Renal pelvis (tissue), 12 donors: ENCODE measurements at places on chromosomes 13 and 19. TPM values are rescaled to one million over a fixed set of nuclear protein-coding genes. Genes with fewer than 3 reads are reported as not detected.
A peak's percentile ranks its signal among the peaks of the same experiment; 100 is the strongest.

DNA sequence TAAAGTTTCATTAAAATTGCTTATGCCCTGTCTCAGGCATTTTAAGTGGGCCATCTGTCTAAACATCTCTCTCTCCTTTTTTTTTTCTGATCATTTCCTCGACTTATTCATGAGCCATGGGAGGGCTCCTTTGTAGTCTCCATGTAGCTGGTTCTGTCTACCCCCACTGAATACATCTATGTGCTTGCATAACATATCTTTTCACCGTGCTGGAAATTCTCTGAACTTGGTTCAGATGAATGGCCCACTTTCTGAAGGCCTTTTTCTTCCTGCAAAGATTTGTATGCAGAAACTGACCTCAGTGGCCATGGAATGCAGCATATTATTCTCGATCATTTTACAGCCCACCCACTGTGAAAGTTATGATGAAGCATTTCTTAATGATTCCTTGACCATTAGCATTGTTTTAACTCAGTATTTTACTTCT, 225.3 kb downstream of the GGACT start:
- DNase-seq = peak; percentile 15

DNA sequence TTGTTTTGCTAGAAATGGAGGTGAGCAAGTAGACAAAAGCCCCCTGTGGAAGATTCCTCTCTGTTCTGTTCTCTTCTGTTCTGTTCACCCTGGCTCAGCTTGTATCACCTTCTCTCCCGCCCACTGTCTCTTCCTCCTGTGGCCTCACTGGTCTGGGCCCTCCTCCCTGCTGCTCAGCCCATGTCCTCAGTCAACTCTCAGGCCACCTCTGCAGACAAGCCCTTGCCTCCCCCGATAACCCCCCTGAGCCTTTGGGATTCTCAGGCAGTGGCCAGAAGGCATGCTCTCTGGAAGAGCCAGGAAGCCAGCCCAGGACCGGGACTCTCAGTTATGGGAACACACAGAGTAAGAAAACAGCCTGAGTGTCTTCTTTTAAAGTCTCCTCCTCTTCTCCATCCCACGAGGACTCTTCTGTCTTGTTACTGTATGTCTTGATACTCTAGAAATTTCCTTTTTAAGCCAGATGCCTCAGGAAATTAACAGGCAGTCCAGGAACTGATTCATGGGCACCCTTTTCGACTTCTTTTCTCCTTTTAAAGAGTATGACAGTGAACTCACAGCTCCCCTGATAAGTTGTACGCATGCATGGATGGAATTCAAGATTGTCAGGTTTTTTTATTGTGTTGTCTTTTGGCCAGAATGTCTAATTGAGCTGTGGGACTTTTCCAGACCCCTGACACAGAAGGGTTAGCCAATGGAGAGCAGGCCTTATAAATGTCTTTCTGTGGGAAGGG, 33.7 kb downstream of the SHISA2 start:
- no peak for DNase-seq

GRCh38 chr13:94112731-94113130, 366.8 kb downstream of the DCT start:
- no peak for DNase-seq

DNA sequence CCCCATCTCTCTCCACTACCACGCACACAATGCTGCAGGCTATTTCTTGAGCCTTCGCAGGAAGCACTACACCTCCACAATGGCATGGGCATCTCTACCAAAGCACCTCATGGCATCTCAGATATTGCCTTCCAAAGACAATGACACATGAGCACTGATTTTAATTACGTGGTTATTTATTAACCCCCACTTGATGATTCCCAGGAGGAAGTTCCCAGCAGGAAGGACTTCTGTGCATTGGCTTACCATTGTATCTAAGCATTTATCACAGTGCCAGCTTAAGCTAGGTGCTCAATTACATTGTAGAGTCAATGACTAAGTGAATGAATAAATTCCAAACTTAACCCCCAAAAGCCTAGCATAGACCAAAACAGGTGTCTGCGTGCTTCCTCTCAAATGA, 101.4 kb downstream of the ABCC4 start:
- no peak for DNase-seq

GRCh38 chr19:43584484-43584883, 8.9 kb downstream of the PINLYP start:
- no peak for DNase-seq

DNA sequence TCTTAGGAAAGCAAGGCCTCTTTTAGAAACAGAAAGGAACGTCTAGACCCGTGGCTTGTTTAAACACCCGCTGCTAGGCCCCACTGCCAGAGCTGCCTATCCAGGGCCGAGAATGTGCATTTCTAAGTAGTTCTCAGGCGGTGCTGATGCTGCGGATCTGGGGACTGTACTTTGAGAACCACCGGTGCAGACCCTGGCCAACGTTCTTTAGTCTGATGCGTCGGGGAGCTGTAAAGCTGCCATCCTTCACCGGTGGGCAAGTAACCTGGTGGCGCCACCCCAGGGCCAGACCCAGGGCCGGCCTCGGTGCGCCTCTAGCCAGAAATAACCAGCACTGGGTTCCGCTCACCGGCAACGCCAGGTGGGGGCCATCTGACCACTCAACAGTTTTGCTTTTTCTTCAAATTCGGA, 47.1 kb downstream of the TGDS start:
- DNase-seq = peak; percentile 46

- no peak for DNase-seq
Observed at GRCh38 chr13:96632536-96633320, 361.5 kb downstream of the OXGR1 start.

DNA sequence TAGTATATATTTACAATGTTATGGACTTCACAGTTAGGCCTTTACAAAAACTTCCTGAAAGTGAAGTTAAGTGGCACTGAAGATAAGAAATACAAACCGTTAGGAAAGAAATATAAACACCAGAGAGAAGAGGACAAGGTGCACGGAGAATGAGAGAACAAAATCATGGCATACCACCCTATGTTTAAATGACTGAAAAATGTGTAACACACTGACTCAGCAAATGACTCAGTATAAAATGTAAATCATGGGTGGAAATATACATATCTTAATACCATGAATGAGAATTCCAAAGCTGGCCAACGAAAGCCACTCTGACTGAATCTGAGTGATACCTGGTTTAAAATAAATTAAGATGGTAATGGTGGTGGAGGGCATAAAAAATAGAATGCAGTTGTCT, 260.8 kb downstream of the DNAJC15 start:
- no peak for DNase-seq

DNA sequence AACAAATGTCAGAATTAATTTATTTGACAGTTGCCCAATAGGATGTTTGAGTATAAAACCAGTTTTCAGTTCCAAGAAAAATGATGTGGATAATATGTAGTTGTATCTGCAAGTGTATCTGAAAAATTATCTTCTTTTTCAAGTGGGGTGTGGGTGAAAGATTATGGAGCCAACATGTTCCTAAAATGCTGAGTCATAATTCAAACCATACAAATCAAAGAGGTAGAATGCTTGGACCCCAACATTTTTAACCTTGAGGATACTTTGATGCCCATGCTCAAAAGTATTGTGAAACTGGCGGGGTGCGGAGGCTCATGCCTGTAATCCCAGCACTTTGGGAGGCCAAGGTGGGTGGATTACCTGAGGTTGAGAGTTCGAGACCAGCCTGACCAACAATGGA, 54.0 kb upstream of the ZNF724 start:
- no peak for DNase-seq

GRCh38 chr19:55091955-55092354, 16.3 kb downstream of the EPS8L1 start:
- no peak for DNase-seq

DNA sequence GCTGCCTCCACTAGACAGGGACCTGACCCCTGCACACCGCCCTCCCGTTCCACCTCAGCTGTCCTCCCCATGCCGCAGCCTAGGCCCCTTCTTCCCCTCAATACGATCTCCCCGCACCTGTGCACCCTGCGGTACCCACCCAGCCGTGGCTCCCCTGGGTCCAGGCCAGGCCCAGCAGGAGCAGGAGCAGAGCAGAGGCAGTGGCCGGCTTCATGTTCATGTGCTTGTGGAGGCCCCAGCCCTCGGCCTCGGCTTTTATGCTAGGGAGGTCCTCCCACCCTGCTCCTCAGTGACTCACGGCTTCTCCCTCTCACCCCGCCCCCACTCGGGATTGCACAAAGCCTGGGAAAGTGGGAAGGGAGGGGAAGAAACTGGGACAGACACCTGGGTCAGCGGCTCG, 11.4 kb upstream of the KRTDAP start:
- no peak for DNase-seq

DNA sequence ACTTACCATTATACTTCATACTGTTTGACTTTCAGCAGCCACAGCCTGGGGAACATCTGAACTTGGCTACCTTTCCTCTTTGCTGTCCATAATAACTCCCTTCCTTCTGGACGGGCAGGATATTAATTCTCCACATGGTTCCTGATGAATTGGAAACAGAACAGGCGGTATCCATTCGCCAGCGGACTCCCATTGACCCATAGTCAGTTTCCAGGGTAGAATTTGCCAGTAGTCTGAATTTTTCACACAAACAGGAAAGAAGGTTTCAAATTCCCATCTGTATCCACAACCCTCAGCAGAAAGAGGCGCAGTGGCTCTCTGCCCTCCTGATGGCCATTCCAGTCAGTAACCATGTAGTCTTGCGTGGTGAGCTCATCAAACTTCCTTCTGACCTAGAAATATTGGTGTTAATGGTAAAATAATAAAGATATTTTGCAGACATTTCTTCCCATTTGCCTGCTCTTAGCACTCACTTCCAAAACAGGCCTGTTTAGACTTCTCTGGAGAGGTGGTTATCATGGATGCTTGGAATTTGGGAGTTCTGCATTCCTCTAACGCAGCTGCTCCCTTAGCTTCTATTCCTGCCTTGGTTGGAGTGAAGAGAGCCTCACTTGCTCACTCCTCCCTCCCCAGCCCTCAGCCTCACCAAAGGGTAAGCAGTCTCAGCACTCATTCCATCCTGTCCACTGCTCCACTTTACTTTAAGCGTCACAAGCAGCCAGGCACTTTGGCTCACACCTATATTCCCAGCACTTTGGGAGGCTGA, 75.0 kb upstream of the OXGR1 start:
- no peak for DNase-seq

- DNase-seq = no peak
Observed at GRCh38 chr13:110234532-110234931, 72.4 kb downstream of the COL4A1 start.

- DNase-seq = peak; percentile 30
Observed at GRCh38 chr13:38872693-38873092, 117.9 kb downstream of the STOML3 start.

DNA sequence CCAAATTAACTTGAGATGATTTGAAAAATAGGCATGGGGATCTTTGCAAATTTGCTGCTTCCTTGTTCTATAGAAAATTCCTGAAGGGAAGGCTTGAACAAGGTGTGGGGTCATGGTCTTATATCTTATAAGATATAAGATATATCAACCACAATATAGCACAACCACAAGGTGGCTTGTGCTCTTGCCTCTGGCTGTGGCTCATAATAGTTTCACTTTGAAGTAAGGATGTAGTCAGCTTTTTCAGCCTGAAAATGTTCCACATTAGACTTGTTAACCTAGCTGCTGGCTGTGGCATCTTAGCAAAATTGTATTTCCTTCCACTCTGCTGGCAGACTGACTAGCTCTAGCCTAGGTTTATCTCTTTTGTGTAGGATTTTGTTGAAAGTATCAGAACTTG, 169.7 kb downstream of the KLF5 start:
- no peak for DNase-seq

DNA sequence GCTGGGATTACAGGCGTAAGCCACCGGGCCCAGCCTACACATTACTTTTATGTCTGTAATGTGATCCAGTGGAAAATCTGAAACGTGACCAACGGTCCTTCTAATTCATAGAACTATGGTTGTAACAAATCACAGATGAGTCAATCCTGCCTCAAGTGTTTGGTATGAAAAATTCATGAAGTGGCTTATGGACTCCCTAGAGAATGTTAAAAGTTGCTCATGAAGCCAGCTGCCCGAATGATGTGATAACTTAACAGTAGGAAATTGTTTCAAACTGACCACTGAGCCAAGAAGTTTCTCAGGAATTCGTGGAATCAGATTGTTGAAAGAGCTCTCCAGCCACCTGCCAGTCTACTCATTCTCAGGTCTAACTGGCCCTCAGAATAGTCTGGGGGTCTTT, 59.4 kb upstream of the FARP1 start:
- peak; percentile 34 for DNase-seq

- peak; percentile 76 for DNase-seq
Observed at GRCh38 chr13:23020246-23020843, 160.4 kb upstream of the SGCG start.

- no peak for DNase-seq
Observed at GRCh38 chr19:45354241-45354842, 13.8 kb downstream of the KLC3 start.

- DNase-seq = no peak
Observed at GRCh38 chr13:95246292-95247082, 54.8 kb downstream of the ABCC4 start.

DNA sequence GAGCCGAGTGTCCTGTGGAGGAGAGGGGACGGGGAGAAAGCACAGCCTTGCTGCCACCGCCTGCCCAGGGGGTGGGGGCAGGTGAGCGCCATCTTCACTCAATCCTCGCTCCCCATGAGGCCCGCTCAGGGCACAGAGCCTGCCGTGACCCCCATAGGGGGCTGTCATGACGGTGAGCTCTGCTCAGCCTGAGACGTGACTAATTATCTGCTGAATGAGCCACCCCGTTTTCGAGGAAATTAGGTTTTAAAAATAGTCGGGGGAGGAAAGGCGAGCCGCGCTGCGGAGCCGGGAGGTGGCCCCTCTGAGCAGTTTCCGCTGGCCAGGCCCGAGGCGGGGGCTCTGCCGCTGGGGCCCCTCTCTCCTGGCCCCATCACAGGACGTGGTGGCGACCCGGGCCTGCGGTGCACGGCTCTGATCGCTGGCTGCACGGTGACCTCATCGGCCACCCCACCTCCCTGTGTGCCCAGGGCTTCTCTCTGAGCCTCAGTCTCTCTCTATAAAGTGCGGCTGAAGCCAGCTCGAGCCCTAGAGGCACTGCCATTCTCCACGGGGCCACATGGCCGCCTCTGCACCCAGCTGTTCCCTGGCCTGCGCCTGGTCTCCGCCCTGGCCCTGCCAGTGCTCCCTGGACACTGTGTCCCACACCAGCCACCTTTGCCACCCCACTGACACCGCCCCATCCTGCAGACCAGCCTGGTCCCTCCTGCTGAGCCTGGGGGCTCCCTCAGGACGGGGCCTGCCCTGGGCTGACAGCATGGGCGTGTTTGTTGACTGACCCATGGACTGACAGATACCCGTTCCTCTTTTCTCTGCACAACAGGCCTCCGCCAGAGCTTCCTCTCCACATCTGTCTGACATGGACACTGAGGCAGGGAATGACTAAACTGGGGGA, 28.3 kb downstream of the PIP5K1C start:
- no peak for DNase-seq

- DNase-seq = peak; percentile 82
Observed at GRCh38 chr19:6459262-6460098, at the start of gene SLC25A23. TSS of gene SLC25A23 (minus strand) at chr19:6459792. CDS start at chr19:6459628, 164 bp downstream.

Gene ZNF443
- 10.2 TPM for polyA plus RNA-seq

Gene UBE2L5
- 0.65 TPM for polyA plus RNA-seq

Gene CNN1
- 4.7 TPM for polyA plus RNA-seq

Gene GPR183
- 1.9 TPM for polyA plus RNA-seq

Gene ZNF506
- polyA plus RNA-seq = 34.3 TPM

Gene DAPK3
- polyA plus RNA-seq = 49.5 TPM
